ENCODE measurements at places on chromosomes 6 and 20.

DNA sequence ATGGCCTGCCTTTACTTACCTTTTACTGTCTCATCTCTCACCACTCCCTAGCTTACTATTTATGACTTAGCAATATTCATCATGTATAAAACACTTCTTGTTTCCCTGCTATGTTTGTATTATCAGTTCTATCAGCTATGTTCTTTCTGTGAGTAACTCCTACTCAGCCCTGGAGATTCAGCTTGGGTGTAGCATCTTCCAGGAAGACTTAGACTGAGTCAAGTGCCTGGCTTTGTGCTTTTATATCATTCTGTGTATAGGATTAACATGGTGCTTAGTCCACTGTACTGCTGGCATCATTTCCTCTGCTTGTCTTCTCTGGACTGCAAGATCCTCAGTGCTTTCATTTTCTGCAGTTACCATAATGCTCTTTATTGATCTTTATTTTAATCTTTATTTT, 257.8 kb downstream of the BTBD3 start:
- no peak for DNase-seq

- no peak for DNase-seq
Measured at GRCh38 chr6:167733740-167734661, 92.7 kb upstream of the AFDN start.

- DNase-seq, result no peak
Measured at GRCh38 chr6:151585741-151586140, 91.9 kb downstream of the CCDC170 start.

GRCh38 chr6:166456395-166457156, 73.8 kb upstream of the MPC1 start:
- no peak for DNase-seq

- no peak for DNase-seq
Measured at GRCh38 chr20:37734228-37734985, 40.6 kb downstream of the CTNNBL1 start.

GRCh38 chr6:14344486-14344885, 226.9 kb downstream of the CD83 start:
- no peak for DNase-seq

All from activated CD4-positive, alpha-beta T cell treated with anti-CD3 and anti-CD28 coated beads, Interleukin-2, amount 50 U/mL, for 4 hours (primary cell).